ENCODE measurements at places on chromosomes 5 and 9.

DNA sequence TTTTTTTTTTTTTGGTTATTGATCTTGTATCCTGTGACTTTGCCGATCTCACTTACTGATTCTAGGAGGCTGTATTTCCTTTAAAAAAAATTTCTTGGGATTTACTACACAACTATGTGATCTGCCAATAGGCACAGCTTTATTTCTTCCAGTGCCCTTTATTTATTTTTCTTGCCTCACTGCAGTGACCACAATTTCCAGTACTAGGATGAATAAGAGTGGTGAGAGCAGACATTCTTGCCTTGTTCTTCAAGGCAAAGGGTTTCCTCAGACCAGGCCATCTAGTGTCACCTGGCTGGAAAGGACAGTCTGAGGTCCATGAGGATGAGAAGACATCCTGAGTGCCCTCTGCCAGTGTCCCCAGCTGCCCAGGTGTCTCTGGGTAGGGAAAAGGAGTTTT lies 265.4 kb downstream of the SPOCK1 start:
- no peak for DNase-seq

DNA sequence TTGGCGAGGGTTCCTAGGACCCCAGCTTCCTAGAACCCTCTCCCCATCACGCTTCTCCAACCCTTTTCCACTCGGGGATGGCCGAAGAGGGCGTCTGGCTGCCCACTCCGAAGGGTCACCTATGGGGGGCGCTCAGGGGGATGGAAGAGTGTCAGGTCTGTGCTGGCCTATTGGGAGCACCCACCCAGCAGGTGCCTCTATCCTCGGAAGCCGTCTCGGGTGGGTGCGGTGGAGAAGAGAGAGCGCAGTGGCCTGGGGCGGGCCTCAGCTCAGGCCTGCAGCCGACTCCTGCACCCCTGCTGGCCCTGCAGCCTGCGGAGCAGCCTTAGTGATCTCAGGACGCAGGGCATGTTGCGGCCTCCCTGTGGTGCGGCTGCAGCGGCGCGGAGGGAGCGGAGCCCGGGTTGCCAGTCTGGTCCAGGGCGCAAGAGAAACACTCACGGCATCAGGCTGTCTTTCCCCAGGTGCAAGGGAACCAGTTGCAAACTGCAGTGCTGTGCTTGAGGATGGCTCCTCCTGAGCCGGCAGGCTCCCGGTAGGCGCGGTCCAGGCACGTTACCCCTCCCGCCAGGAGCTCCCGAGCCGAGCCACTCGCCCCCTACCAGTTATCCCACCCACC lies 1.5 kb upstream of the IRX2 start:
- DNase-seq = no peak

DNA sequence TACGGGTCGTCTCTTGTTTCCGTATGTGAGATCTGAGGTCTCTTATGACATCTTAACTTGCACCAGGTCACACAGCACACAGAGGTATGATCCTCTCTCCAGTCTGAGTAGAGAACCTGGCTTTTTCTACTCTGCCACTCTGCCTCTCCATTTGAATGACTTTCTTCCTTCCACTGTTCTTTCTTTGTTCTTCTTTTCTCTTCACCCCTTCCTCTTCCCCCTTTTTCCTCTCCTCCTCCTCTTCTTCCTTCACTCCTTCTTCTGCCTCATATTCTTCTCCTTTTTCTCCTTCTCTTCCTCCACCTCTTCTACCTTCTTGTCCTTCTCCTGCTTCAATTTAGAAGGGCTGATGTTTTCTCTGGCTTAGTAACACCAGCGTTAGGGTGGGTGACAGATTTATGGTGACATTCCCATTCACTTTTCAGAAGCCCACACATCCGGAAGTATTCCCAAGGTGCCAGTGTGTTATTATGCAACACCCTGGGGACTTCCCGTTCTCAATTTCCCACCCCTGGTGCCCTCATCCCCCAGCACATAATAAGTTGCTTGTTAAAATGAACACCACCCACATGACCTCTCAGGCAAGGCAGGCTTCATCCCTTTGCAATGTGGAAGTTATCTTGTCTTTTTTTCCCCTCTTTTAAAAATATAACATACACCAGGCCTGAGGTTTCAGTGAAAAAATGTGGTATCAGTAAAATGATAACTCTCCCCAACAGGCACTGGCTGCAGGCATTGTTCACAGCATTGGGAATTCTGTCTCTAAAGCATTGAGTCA lies 122.0 kb downstream of the PAPPA start:
- no peak for DNase-seq

DNA sequence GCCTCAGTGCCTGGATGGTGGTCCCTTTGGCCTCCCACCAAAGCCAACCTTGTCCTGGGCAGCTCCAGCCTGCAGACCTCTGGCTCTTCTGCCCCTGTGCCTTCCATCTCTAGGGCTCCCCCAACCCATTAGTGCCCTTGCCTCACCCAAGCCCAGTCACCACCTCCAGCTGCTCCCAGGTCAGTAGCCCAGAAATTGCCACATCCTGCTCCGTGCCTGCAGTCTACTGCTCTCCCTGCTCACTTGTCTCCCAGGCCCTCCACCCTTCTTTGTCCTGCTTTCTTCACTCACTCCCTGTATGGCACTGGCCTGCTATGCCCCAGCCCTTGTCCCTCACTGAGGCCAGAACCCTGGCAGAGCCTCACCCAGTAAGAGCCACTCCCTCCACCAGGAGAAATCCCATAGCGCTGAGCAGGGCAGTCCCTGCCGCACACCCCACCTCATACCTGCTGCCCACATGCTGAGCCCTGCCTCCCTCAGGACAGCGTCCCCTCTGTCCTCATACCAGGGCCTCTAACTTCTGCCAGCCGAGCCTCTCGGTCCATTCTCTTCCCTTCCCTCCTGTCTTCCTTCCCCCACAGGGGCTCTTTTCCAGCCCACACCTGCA lies 44.4 kb downstream of the JADE2 start:
- no peak for DNase-seq

GRCh38 chr5:50807661-50808060 lies 141.2 kb downstream of the PARP8 start:
- no peak for DNase-seq

DNA sequence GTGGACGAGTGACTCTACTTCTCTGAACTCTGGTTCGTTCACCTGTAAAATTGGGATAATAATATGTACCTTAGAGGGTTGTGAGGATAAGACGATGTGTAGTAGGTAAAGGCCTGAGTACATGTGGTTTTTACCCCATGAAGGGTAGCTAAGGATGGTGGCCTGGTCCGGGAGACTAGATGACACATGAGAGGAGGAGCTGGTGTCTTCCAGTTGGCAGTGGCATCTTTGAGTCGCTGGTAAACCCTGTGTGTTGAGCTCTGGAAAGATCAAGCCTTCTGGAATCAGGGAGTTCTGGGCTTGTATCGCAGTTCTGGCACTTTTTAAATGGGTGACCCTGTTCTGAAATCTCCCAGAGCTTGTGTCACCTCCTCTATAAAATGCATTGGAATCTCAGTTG lies 166.4 kb upstream of the ZNF618 start:
- no peak for DNase-seq

DNA sequence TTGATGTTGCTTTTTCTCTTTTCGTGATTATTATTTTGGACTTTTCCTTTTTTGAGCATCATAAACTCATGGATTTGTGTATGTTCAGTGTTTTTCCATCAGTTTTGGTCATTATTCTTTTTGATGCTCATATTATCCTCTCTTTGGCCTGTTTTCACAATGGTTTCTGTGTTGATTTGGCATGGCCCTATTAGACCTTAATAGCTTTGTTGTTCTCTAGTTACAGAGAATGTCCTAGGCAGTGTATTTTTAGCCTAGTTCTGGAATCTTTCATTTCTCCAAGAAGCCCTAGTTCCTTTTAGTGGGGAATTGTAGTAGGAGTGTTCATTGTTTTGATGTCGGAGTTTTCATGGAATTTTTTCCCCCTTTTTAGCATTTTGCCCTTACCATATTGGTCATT lies 41.3 kb upstream of the ROPN1L start:
- no peak for DNase-seq

GRCh38 chr9:87127978-87128614 lies 180.8 kb upstream of the GAS1 start:
- no peak for DNase-seq

DNA sequence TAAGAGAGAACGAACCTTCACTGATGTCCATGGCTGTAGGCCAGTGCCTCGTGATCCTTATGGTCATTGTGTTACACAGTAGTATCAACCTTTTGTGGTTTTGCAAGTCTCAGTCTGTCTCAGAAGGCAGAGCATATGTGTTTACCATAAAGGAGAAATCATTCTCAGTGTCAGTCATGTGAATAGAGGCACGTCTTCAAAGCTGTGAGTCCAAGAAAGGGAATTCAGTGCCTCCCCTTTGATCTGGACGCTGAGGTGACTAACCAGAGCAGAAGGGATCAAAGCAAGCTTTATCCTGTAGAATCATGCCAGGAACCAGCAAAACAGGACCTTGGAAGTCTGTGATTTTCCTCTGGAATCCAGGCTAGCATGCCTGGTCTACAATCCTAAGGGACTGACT lies 433.9 kb downstream of the DNAH5 start:
- no peak for DNase-seq

- no peak for DNase-seq
Measured at GRCh38 chr5:27845248-27845647, 806.9 kb upstream of the CDH9 start.

DNA sequence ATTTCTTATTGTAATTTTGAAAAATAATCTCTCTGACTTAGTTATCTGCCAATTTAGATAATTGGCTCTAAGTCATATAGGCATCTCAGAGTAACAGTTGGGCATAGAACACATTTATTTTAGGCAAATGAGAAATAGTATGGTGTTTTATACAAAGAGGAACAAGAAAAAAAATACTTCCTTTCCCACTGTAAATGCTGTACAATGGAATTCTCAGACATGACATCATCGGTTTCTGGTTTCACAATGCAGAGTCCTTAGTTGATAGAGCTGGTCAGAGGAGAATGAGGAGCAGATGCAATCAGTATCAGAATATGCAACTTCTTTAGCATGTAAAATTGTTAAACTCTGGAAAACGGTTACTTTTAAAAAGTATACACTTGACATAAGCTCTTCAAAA lies 49.4 kb downstream of the PLK2 start:
- no peak for DNase-seq

DNA sequence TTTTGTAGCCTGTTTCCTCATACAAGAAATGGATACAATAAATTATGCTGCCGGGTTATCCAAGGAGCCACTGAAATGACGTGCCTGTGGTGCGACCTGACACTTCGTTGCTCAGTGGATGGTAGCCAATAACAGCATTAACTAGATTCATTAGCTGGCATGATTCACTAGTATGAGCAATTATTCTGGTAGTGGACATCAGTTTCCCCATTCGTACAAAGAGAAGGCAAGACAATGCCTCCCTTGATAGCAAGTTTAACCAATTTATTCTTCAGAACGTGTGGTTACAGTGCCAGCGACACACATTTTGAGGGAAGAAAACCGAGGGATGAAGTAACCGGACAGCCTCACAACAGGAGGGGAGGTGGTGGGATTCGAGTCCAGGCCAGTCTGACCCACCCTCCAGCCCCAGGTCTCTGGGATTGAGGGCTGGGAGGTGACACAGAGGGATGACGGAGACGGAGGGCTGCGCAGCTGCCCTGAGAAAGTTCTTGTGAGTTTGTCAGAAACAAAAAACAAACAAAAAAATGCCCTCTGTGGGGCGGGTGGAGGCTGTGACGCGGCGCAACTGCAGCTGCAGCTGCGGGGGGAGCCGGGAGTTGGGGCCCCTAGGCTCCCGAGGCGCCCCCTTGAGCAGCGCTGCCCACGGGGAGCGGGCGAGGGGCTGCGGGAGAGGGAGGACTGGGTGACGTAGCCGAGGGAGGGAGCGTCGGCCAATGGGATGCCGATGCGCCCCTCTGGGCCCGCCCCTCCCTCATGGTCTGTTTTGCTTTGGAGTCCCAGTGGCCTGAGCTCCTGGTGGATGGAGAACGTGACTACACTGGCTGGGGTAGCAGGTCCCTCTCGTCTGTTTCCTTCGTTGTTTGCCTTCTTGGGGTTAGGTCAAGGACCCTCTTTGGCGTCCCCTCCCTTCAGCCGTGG lies 10.9 kb downstream of the LHX2 start:
- DNase-seq = no peak

DNA sequence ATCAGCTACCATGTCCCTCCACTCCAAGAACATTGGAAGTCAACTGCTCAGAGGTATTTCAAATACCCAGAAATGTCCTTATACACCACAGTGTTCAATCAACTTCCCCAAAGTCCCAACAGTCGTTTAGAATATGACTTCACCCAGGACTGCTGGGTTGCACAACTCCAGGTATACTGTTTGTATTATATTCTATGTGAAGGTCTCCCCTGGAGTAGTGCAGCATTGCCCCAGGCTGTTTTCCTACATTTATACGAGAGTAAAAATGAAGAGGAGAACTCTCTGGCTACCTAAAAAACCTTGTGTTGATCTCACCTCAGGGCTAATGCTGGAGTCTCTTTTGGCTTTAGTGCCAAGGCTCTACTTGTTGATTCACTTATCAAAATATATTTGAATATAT lies 183.6 kb upstream of the MAP3K1 start:
- no peak for DNase-seq

GRCh38 chr5:10564838-10565784 lies 1.2 kb downstream of the ANKRD33B start:
- no peak for DNase-seq

DNA sequence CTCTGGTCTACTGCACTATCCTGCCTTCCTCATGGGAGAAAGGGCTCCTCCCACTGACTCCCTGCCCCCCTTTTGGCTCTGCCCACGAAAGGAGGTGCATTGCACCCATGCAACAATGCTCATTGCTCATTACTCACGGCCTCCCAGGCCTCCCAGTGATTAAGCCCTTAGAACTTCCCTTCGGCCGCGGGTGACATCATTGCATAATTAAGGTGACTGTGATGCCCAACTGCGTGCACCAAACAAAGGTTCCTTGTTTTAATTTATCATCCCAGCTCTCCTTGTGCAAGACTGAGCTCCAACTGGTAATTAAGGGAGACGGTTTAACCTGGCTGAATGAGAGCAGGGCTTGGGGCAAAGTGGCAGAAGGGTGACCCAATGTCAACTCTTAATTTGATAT lies 180.4 kb downstream of the GAS1 start:
- DNase-seq = no peak

- DNase-seq = no peak
Measured at GRCh38 chr5:126865299-126865698, 88.4 kb downstream of the LMNB1 start.

DNA sequence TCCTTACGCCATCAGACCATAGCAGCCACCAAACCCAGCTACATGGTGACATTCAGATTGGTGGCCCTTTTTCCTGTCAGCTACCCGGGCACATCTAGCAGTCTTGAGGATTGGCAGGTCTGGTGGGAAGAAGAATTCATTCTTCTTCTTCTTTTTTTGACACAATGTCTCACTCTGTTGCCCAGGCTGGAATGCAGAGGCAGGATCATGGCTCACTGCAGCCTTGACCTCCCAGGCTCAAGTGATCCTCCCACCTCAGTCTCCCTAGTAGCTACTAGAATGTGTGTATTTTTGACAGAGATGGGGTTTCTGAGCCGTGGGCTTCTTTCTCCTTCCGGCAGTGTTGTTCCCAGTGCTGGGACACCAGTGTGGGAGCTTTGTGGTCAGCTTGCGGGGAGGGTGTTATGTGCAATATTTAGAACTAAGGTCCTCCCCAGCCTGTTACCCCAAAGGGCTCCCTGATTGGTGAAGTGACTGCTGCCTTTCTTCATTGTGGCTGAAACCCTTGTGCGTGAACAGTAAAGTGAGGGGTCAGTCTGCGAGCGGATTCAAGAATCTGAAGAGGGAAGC lies 3.4 kb downstream of the NTMT1 start:
- DNase-seq = no peak

Data from activated gamma-delta T cell treated with anti-CD3 and anti-CD28 coated beads, Interleukin-2, amount 50 U/mL, for 16 hours (primary cell).